ENCODE measurements at places on chromosomes 5 and 9. TPM values are rescaled to one million over a fixed set of nuclear protein-coding genes. Genes with fewer than 3 reads are reported as not detected.

Gene PCDHA6
- total RNA-seq: 0.35 TPM

Gene RGS7BP
- 2.1 TPM for total RNA-seq

Gene ZBED3
- 1.3 TPM for total RNA-seq

Gene CCL19
- not detected for total RNA-seq

Gene MRPL50
- total RNA-seq: 10.2 TPM

Gene NR5A1
- total RNA-seq: not detected

Gene DBH
- not detected for total RNA-seq

Gene RORB
- total RNA-seq: 0.06 TPM

Gene ANKRD34B
- total RNA-seq: not detected

Gene ERBIN
- 38.9 TPM for total RNA-seq

Gene PCDHB7
- not detected for total RNA-seq

Gene TAF1L
- not detected for total RNA-seq

Gene IGIP
- 1.3 TPM for total RNA-seq

Gene PTTG1
- total RNA-seq: 245 TPM

Gene CNTNAP3
- 26.3 TPM for total RNA-seq

Gene C9orf72
- 10.4 TPM for total RNA-seq

Gene PCDHGA11
- total RNA-seq: 0.92 TPM

Gene TAF11L5
- not detected for total RNA-seq

Gene S1PR3
- total RNA-seq: 8.4 TPM

Gene RANBP3L
- not detected for total RNA-seq

DNA sequence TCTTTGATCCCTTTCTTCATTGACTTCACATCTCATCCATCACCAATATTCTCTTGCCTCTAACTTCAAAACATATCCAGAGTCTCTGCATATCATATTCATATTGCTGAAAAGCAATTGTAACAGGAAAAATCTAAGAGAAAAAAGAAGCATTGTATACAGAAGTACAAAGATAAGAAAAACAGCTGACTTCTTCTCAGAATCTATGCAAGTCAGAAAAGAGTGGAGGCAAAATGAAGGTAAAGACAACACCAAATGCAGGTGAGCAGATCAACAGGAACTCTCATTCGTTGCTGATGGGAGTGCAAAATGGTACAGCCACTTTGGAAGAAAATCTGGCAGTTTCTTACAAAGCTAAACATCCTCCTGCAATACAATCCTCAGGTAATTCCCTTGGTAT is 155.6 kb downstream of the PHF2 start:
- DNase-seq: no peak

- DNase-seq: no peak
Measured at GRCh38 chr5:180596115-180596667, 4.9 kb upstream of the SCGB3A1 start.

- no peak for DNase-seq
Measured at GRCh38 chr9:89880721-89881120, 275.9 kb downstream of the GADD45G start.

DNA sequence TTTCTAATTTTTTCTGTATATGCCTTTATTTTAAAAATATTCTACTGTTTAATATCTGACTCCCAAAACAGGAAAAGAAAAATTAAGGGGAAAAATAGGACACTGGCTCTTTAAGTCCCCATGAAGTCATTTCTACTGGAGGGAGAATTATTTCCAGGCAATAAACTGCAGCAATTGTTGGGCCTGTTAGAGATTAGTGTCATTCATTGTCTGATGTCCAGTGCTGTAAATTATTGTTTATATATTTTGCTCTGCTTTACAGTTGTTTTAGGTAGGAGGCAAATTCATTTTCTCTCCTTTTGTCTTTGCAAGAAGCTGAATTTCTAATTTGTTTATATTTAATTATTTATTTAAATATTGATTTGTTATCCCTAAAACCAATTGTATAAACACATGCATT is 906.0 kb upstream of the CDH10 start:
- no peak for DNase-seq

DNA sequence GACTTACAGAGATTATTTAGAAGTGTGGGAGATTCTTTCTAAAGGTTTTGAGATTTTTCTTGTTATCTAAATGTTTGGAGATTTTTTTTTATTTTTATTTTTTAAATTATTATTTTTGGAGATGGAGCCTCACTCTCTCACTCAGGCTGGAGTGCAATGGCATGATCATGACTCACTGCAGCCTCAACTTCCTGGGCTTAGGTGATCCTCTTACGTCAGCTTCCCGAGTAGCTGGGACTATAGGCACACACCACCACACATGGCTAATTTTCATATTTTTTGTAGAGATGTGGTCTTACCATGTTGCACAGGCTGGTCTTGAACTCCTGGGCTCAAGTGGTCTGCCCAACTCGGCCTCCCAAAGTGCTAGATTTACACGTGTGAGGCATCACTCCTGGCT is 694.5 kb downstream of the TLE1 start:
- peak; percentile 52 for DNase-seq

- no peak for DNase-seq
Measured at GRCh38 chr9:14273696-14274121, 40.2 kb downstream of the NFIB start.

DNA sequence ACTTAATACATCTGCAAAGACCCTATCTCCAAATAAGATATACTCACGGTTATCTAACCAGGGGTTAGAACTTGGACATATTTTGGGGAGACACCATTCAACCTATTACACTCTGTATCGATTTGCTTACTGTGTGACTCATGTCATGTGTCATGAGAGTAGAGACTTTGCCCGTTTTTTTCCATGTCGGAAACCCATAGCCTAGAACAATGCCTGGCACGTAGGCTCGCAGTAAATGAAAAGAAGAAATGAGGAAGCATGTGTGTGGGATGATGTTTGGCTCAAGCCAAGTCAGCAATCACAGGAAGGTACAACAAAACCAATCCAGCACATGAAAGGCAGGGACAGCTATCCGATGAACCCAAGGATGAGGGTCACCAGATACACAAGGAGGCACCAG is 94.6 kb upstream of the DNAH5 start:
- peak; percentile 94 for DNase-seq

DNA sequence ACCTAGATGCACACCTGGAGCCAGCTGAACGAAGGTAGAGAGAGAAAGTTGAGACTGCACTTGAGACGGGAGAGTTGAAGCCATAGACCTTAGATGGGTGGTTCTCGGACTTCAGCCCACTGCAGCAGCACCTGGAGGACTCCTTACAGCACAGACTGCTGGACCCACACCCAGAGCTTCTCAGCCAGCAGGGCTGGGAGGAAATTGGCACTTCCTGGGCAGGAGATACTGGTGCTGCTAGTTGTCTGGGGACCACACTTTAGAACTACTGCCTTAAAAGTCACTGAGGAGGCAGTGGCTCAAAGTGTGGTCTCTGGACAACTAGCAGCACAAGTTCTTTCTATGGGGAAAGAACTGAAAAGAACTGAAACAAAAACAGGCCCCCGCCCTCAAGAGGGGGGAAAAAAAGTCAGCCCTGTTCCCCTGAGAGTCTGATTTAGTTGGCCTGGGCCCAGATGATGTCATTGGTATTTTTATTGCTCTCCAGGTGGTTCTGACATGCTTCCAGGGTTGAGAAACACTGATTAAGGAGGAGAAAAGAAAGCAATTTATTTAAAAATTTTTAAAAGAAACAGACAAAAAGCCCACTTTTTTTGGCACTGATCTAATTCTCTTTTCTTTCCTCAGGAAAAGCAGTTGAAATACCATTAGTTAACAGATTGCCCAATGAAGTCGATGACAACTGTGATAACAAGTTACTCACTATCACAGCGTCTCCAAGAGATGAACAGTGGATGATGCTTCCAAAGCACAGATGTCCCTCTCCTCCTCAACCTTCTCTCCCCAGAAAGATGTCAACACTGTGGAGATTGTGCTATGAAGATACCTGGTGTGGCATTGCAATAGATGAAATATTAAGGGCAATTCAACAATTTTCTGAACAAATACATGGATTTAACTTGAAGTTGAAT is 73.6 kb upstream of the ADAMTS16 start:
- DNase-seq: no peak

DNA sequence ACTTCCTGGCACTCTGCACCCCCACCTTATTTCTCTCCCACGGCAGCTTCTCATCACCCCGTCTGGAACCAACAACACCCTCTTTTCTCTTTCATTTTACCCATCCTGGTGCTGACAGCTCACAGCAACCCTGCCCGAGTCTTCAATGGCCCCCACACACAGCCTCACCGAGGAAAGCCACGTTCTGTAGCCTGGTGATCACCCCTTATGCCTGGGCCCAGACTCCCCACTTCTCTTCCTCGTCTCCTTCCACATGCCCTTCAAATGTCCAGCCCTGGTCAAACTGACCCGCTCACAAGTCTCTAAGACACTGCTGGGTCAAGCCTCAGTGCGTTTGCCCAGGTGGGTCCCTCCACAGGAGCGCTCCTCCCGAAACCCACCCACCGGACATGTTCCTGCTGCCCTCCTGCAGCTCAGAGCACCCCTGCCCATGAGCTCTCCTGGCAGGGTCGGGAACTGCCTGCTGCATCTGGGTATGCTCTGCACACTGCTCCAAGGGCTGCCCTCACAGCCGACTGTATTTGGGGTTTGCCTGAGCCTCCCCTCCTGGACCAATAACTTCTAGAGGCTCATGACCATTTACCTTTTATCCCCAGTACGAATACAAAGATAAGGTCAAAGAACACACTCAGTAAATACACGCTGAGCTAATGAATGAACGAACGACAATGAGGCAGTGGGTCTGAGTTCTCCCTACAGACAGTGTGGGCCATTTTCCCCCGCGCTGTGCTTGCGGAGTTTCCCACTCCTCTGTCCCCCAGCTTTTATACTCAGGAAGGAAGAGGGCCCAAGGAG is 154.7 kb upstream of the PHYKPL start:
- no peak for DNase-seq

GRCh38 chr9:125549039-125549438 is 158.0 kb downstream of the MAPKAP1 start:
- no peak for DNase-seq

- no peak for DNase-seq
Measured at GRCh38 chr5:169871826-169872490, 108.3 kb downstream of the INSYN2B start.

- DNase-seq: peak; percentile 49
Measured at GRCh38 chr5:66959653-66960052, 236.9 kb downstream of the CD180 start.

- no peak for DNase-seq
Measured at GRCh38 chr5:101425339-101425859, 522.3 kb upstream of the ST8SIA4 start.

GRCh38 chr5:52831786-52832511 is 44.2 kb downstream of the ITGA1 start:
- no peak for DNase-seq

- DNase-seq: peak; percentile 14
Measured at GRCh38 chr9:33818167-33818846, 1.3 kb downstream of the UBE2R2 start.

- peak; percentile 93 for DNase-seq
Measured at GRCh38 chr5:148976569-148977381, 86.1 kb downstream of the SH3TC2 start.

- no peak for DNase-seq
Measured at GRCh38 chr9:84808416-84808815, 138.9 kb downstream of the NTRK2 start.

- peak; percentile 2 for DNase-seq
Measured at GRCh38 chr9:114592356-114592755, 4.8 kb downstream of the ATP6V1G1 start.

DNA sequence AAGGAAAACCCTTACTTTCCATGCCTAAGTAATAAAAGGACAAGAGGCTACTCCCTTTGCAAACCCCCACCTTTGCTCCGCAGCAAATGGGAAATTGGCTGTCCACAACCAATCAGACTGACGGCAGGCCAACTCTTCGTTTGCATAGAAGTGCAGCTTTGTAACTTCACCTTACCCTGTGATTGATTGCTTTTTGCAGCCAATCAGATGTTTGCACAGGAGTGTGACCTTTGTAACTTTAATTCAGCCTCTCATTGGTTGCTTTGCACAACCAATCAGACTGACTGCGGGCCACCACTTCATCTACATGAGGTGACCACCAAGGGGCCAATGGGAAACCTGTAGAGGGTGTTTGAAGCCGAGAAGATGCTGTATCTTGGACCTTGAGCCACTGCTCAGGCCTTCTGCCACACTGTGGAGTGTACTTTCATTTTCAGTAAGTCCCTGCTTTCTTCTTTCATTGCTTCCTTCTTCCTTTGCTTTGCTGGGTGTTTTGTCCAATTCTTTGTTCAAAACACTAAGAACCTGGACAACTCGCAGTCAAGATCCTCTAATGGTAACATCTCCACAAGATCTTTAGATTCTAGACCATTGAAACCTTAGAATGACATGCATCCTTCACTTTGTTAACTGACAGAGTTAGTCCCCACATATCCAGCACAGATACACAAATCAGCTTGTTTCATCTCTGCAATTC is 51.3 kb upstream of the FREM1 start:
- peak; percentile 6 for DNase-seq

GRCh38 chr9:29475471-29475870 is 1902.2 kb upstream of the C9orf72 start:
- DNase-seq: no peak

DNA sequence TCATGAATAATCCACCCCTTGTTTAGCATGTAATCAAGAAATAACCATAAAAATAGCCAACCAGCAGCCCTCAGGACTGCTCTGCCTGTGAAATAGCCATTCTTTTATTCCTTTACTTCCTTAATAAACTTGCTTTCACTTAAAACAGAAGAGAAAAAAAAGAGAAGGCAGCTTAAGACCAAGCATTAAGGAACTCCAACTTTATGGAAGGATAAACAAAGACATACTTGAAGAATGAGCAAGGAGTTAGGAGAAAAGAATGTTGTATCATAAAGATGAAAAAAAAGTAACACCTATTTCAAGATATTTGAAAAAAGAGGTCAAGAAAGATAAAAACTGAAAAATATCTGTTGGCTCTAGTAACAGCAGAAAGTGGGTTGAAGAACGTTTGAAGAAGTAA is 107.6 kb downstream of the RNF180 start:
- no peak for DNase-seq

DNA sequence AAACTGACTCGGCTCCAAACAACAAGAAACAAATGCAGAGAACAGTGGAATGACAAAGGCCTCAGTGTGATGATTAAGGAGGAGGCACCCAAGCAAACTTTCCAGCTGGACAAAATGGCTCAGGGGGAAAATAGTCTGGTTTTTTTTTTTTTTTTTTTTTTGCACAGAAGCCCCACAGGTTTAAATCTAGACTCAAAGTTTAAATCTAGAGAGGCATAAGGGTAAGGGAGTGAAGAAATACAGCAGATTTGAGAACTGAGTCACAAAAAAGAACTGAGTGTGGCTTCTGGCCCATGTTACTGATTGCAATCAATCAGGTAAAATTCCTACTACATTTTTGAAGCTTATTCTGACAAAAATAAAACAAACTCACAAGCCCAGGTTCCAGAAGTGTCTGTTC is 12.3 kb downstream of the BOD1 start:
- DNase-seq: no peak

DNA sequence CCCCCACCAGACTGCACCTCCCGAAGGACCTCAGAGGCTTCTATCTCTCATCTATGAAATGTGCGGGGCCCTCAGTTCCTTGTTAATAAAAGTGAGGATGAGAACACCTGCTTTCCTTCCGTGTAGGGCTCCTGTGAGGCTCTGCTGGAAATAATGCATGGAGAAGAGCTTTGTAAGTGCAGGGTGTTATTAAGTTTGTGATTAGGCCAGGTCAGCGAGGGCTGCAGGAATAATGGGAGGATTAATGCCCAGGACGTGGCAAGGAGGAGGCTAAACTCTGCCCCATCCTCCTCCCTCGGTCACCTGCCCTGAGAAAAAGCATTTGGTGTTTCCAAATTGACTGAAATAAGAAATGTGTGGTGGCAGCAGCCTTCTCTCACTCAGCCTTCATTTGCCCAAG is 83.5 kb upstream of the HSPA9 start:
- DNase-seq: no peak
